IMR-90 (cell line): ENCODE measurements at places on chromosomes 2 and 18. TPM values are rescaled to one million over a fixed set of nuclear protein-coding genes. Genes with fewer than 3 reads are reported as not detected.
A peak's percentile ranks its signal among the peaks of the same experiment; 100 is the strongest.

GRCh38 chr2:103788389-103788788 is 1026.6 kb downstream of the TMEM182 start:
- no peak for DNase-seq

DNA sequence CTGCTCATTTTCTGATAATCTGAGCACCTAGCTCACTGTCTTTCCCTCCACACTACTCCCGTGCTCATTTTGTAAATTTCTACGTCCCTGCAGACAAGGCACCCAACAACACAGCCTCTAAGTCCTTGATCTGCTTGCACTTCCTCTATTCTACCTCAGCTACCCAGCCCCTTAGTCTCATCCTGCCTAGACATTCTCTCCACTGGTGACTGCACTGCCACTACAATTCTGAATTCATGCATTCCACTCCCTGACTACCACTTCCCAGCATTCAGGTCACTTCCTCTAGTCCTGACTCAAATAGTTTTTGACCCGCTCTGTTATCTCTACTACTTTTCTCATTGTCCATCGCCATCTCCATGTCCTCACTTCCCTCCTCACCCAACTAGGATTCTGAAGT is 155.7 kb downstream of the DYM start:
- peak; percentile 6 for DNase-seq

DNA sequence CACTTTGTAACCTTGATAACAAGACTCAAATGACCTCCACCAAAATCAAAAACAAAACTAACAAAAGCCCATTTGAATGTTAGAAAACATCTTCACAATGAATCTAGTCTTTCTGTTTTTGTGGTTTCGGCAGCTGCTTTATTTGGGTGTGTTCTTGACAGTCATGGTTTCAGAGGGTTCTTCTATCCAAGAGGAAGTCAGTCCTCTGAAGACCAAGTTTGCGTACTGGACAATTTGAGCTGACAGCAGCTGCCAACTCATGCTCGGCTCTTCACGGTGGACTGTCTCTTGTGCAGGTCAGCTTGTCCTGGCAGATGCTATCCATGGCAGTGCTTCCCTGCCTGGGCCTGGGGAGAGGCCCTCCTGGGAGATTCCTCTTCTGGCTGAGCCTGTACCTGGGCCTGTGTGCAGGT is 91.0 kb downstream of the TMEM17 start:
- no peak for DNase-seq

DNA sequence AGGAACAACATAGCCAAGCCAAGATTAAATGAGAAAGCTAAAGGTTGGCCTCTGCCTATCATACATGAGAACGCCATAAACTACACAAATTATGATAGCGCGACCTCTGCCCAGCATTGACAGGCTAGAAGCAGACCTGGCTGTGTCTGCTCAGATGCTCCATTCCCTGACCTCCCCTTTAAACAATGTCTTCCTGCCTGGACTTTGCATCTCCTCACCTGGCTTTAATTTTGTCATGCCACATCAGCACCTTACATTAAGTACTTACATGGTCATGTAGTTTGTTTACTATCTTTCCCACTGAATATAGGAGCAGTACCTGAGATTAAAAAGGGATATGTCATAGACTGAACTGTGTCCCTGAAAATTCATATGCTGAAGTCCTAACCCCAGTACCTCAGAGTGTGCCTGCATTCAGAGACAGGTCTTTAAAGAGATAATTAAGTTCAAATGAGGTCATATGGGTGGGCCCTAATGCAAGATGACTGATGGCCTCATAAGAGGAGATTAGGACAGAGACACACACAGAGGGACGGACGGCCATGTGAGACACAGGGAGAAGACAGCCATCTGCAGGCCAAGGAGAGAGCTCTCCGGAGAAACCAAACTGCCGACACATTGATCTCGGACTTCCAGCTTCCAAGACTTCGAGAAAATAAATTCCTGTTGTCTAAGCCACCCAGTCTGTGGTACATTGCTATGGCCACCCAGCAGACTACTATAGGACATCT is 103.7 kb downstream of the BIN1 start:
- DNase-seq, result no peak

PLA2R1 gene
- polyA plus RNA-seq, result 0.24 and 0.43 TPM in 2 replicates

TMEM247 gene
- not detected in 2 replicates for polyA plus RNA-seq

KHK gene
- polyA plus RNA-seq, result 0.80 and 0.82 TPM in 2 replicates

BMP10 gene
- not detected in 2 replicates for polyA plus RNA-seq

BCL2L11 gene
- polyA plus RNA-seq, result 1.7 TPM in 2 replicates

SLC9A4 gene
- polyA plus RNA-seq, result not detected in 2 replicates
